Mononuclear cell (primary cell): ENCODE measurements at places on chromosomes 4 and X. TPM values are rescaled to one million over a fixed set of nuclear protein-coding genes. Genes with fewer than 3 reads are reported as not detected.

Gene TMEM187
- 1.8 TPM for total RNA-seq

Gene ENOPH1
- 22.9 TPM for total RNA-seq

Gene MAGEB17
- not detected for total RNA-seq

Gene AMER1
- 3.1 TPM for total RNA-seq

Gene ODAPH
- total RNA-seq, result 0.10 TPM

Gene CDX4
- total RNA-seq, result not detected

Gene SAGE1
- not detected for total RNA-seq

Gene PAK3
- 0.10 TPM for total RNA-seq

Gene DGAT2L6
- total RNA-seq, result not detected

Gene GPRASP3
- 0.73 TPM for total RNA-seq

Gene PTTG2
- 2.3 TPM for total RNA-seq

Gene MAGEA11
- total RNA-seq, result not detected

Gene ZFP92
- 0.63 TPM for total RNA-seq

Gene IRAK1
- 37.0 TPM for total RNA-seq

Gene MAGEA12
- not detected for total RNA-seq

Gene DOK7
- 0.63 TPM for total RNA-seq
